ENCODE measurements at places on chromosomes 5 and 9. TPM values are rescaled to one million over a fixed set of nuclear protein-coding genes. Genes with fewer than 3 reads are reported as not detected.

RAI14 gene
- 92.7 TPM for total RNA-seq

DNA sequence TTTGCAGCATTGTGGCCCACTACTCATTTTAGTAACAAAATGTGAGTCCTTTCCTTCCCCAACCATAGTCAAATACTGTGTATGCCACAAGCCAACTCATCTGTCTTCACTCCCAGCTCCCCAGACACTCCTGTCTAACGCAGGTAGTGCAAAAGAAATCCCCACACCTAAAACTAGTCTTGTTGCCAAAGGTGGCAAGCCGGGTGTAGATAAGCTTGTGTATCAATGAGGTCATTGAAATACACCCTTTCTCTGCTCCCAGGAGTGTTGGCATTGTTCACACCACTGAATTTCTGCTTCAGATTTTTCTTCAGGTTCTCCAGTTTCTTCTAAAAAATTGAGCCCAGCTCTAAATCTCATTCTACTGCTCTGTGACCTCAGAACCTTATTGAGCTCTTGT, 19.7 kb upstream of the RGS7BP start:
- no peak for DNase-seq

DNA sequence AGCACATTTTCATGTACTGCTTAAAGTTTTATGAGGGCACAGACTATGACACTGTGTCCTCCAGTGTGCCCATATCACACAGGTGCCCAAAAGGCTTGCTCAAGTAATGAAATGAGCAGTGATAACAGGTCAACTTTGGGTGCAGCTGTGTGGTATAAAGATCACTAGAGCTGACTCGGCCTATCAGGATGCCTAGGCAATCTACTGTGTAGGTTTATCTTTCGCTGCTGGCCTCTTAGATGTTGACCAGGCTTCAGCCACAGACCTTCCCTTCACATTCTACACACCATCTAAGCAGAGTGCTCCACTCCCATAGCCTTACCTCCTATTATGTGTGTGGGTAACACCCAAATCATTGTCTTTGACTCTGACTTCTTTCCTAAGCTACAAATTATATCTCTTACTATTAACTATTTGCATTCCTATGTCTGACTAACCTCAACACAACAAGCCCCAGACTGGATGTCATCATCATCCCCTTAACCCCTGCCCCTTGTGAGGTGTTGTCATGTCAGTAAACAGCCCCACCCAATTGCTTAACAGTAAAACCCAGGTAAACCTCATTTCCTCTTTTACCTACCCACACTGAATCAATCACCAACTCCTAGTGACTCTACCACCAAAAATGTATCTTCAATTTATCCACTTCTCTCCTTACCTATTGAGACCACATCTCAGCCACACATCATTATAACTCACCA, 2.5 kb downstream of the SREK1IP1 start:
- DNase-seq, result no peak

GRCh38 chr5:133294380-133294779, 242.6 kb downstream of the HSPA4 start:
- DNase-seq, result no peak

DNA sequence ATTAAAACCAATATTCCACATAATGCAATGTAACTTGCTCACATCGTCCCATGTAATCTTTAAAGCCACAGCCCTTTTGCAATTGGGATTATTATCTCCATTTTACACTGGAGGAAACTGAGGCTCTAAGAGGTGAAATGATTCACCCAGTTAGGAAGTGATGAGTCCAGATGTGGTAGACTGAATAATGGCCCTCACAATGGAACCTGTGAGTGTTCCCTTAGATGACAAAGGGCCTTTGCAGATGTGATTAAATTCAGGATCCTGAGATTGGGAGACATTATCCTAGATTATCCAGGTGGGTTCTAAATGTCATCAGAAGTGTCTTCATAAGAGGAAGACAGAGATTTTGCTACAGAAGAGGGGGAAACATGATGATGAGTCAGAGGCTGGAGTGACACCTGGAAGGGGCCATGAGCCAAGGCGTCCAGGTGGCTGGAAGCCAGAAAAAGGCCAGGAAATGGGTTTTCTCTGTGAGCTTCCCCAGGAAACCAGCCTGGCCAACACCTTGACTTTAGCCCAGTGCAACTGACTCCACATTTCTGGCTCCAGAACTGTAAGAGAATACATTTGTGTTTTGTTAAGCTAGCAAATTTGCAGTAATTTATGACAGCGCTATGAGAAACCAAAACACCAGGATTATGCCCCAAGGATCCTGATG, 139.1 kb downstream of the KCNIP1 start:
- no peak for DNase-seq

CCDC183 gene
- total RNA-seq, result 0.93 TPM
